T-cell (primary cell): ENCODE measurements at places on chromosomes 11 and 22.
A peak's percentile ranks its signal among the peaks of the same experiment; 100 is the strongest.

- DNase-seq: no peak
These were observed 3.4 kb upstream of the TMEM184B start for GRCh38 chr22:38276166-38276565.

DNA sequence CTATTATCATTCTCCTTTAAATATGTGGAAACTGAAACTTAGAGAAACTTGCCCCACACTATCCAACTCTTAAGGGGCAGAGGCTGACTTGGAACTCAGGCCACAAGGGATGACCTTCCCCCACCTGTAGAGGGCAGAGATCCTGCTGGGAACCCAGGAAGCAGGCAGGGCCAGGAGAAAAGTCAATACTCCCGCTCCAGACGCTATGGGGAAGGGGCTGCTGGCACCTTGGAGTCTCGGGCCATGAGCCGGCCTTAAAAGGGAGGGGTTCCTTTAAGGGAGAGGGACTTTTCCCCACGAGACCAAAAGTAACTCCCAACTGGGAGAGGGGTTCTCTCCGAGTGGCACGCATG lies 620 bp upstream of the ANO5 start:
- DNase-seq: no peak

DNA sequence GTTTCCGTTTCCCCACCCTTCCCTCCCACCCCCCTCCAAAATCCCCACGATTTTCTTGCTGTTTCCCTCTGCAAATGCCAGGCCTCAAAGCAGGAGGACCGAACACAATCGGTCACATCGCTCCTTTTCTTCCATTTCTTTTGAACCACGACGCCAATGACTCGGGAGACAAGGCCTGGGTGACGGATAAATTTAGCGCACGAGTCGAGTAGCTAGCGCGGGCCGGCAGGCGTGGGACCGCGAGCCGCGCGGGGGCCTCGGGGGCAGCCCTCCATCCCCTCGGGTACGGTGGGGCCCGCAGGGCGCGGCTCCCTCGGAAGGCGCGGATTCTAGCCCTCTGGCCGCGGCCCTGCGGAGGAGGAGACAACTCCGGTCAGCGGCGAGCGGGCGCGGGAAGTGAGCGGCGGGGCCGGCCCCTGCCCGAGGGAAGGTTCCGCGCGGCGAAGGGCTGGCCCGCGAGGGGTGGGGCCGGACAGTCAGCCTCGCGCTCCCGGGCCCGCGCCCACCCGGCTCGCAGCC lies 414 bp downstream of the JOSD1 start:
- no peak for DNase-seq

GRCh38 chr22:35457729-35458546 lies 58.0 kb downstream of the MCM5 start:
- no peak for DNase-seq

DNA sequence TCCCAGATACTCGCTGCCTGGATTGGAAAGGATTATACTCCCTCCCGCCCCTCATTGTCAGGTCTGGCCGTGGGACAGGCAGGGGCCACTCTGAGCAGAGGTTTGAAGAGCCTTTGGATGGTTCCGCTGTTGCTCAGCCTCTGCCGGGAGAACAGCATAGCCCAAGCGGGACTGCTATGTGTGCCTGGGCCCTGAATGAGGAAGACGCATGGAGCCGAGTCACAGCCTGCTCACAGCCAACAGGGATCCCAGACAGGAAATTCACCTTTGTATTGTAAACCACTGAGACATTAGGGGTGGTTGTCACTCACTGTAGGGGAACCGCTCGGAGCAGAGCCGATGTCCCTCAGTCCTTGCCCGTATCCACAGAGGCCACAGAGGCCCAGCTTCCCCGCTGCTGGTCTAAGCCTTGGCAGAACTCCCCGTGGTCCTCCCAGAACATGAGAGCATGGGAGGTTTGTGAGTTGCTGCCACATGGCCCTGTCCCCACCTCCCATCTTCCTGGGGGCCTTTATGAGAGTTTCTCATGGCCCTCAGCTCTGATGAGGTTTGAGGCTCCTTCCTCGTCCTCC lies 10.7 kb upstream of the FAM118A start:
- DNase-seq: no peak

DNA sequence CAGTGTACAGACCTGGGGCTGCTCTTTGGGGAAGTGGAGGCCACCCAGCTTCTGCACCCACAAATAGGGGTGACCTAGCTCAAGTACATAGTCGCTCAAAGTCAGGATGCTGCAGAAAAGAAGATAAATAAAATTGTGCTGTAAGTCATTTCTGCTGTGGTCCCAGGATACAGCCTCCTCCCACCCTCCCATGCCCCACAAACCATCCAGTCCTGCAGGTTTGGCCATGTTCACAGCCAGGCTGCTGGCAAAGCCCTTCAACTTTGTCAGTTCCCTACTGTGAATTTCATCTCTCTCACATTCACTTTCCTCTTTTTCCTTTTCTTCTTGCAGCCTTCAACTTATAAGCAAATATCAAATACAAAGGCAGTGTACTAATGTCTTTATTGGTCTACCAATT lies 33.6 kb downstream of the THOC5 start:
- DNase-seq: no peak

- DNase-seq: no peak
These were observed 13.5 kb downstream of the KIAA1671 start for GRCh38 chr22:24965822-24966626.

DNA sequence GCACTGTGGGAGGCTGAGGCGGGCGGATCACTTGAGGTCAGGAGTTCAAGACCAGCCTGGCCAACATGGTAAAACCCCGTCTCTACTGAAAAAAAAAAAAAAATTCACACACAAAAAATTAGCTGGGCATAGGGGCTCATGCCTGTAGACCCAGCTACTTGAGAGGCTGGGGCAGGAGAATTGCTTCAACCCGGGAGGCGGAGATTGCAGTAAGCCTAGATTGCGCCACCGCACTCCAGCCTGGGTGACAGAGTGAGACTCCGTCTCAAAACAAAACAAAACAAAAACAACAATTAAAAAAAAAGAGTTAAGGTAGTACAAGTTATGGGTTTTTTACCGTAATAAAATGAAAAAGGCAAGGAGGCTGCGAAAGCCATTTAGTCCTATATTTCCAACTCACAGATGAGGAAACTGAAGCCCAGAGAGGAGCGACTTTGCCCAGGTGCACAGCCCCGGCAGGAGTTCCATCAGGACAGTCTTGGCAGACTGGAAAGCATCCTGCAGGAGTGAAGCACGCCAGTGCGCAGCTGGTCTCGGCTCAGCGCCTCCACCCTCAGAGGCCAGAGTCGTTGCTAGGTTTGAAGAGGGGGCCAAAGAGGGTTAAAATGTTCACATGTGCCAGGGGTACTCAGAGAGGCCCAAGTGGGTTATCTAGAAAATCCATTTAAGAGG lies 3.8 kb upstream of the FADS3 start:
- DNase-seq: no peak

DNA sequence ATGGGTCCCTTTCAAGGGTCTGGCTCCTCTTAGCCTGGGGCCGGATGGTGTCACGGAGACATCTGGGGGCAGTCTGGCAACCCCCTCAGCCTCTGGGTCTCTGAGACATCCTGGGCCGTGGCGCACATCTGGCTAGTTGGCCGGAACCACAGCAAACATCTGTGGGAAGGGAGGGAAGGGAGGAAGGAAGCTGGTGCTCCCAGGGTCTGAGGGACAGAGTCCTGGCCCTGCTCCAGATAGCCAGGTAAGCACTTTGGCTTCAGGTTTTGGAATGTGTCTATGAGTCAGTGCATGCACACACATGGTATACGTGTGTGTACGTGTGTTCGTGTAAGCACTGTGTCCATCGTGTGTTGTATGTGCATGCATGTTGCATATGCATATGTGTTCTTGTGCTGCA lies 225.1 kb downstream of the MN1 start:
- no peak for DNase-seq

- no peak for DNase-seq
These were observed 466.9 kb downstream of the BRD1 start for GRCh38 chr22:49360746-49361145.

- no peak for DNase-seq
These were observed 51.3 kb downstream of the CACNA1I start for GRCh38 chr22:39621826-39622225.

- DNase-seq: no peak
These were observed 1.8 kb upstream of the OR10A5 start for GRCh38 chr11:6843670-6844069.

GRCh38 chr11:104490182-104490581 lies 326.2 kb upstream of the PDGFD start:
- no peak for DNase-seq

GRCh38 chr22:44889255-44889878 lies 120.4 kb downstream of the PHF21B start:
- no peak for DNase-seq

- peak; percentile 38 for DNase-seq
These were observed 2.1 kb downstream of the AIP start for GRCh38 chr11:67484847-67485311.

DNA sequence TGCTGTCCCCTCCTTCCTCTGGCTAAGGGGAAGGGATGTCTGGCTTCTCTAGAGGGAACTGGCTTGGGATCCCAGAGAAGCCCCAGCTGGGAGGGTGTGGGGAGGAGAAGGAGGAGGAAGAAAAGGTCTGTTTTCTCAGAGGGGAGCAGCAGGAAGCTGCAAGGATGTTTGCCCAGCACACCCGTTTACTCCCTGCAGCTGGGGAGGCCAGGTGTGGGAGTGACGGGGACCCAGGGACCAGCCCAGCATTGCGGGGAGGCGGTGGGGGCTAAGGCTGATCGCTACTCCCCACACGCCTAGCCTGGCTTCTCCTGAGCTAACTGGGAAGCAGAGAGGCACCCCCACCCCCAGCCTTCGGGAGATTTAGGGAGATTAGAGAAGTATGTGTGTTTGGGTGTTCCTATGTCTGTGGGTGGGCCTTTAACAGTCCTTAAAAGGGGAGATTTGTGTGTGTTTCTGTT lies 3.9 kb downstream of the CREB3L1 start:
- DNase-seq: no peak

GRCh38 chr11:70109006-70109405 lies 30.9 kb downstream of the ANO1 start:
- no peak for DNase-seq

GRCh38 chr11:72606748-72607468 lies 67.3 kb downstream of the PDE2A start:
- DNase-seq: no peak

- no peak for DNase-seq
These were observed 112.4 kb downstream of the KCNC1 start for GRCh38 chr11:17846852-17847453.

GRCh38 chr22:20763630-20764470 lies 10.1 kb upstream of the SERPIND1 start:
- DNase-seq: no peak

GRCh38 chr11:83437939-83438338 lies 151.8 kb upstream of the CCDC90B start:
- no peak for DNase-seq

DNA sequence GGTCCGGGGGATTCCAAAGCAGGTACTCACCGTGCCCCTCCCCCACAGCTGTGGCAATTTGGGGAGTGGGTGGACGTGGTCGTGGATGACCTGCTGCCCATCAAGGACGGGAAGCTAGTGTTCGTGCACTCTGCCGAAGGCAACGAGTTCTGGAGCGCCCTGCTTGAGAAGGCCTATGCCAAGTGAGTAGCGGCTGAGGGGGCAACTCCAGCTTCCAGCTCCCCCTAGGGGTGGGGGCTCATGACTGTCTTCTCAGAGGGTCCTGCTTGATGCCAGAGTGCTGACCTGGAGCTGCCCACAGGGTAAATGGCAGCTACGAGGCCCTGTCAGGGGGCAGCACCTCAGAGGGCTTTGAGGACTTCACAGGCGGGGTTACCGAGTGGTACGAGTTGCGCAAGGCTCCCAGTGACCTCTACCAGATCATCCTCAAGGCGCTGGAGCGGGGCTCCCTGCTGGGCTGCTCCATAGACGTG lies 4.2 kb downstream of the CAPN1 start:
- no peak for DNase-seq

- DNase-seq: no peak
These were observed 19.7 kb upstream of the RAB38 start for GRCh38 chr11:88194990-88195389.
